ENCODE measurements at places on chromosomes 12 and 14.

GRCh38 chr12:12817616-12818015, 4.5 kb downstream of the DDX47 start:
- no peak for DNase-seq

- no peak for DNase-seq
Measured at GRCh38 chr14:103296987-103297386, 37.0 kb upstream of the EIF5 start.

DNA sequence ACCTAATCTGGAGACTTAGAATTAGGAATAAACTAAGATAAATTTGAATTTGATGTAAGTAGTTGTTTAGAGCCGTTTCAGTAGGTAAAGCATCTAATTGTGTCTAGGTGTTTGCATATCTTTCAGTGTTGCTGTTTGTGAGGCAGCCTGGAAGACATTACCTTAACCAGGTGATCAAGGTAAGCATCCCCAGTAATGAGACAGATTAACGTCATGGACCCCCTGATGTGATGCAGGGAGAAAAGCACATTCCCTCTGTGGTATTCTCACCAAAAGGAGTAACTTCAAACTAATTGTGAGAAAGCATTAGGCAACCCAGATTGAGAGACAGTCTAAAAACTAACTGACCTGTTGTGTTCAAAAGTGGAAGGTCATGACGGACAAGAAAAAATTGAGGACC, 251.6 kb downstream of the NUAK1 start:
- DNase-seq, result no peak

- DNase-seq, result peak; percentile 61
Measured at GRCh38 chr12:92539976-92540781, 162.6 kb upstream of the PLEKHG7 start.

- no peak for DNase-seq
Measured at GRCh38 chr14:104776961-104777807, 18.4 kb downstream of the AKT1 start.

DNA sequence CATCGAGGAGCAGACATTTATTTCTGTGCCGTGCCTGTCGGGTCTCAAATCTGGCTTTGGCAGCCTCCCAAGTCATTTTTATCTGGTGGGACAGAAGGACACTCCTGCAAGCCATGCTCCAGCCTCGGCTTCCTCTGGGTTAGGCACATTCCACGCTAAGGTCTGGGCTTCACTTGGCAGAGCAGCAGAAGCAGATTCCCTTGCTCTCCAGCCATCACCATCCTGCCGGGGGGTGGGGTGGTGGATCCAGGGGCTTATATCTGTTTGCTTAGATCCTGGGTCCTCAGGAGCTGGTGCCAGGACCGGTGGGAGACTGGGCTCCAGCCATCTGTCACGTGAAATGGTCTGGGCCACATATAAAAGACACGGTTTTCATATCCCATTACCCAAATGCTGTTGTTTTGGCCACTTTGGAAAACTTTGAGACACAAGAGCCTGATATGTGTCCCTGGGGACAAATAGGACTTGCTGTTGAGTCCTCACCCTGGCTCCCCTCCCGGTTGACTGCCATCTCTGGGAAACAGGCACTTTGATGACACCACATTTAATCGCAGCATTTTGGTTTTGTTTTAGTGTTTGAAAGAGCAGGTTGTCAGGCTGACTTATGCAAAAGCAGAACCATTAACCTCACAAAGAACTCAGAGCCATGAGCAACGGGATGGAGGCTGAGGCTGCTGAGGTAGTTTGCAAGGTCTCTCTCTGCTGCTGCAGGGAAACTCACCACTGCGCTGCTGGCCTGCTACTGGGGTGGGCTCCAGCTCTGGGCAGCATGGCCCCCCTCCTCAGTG, 69.6 kb upstream of the PRMT8 start:
- no peak for DNase-seq

DNA sequence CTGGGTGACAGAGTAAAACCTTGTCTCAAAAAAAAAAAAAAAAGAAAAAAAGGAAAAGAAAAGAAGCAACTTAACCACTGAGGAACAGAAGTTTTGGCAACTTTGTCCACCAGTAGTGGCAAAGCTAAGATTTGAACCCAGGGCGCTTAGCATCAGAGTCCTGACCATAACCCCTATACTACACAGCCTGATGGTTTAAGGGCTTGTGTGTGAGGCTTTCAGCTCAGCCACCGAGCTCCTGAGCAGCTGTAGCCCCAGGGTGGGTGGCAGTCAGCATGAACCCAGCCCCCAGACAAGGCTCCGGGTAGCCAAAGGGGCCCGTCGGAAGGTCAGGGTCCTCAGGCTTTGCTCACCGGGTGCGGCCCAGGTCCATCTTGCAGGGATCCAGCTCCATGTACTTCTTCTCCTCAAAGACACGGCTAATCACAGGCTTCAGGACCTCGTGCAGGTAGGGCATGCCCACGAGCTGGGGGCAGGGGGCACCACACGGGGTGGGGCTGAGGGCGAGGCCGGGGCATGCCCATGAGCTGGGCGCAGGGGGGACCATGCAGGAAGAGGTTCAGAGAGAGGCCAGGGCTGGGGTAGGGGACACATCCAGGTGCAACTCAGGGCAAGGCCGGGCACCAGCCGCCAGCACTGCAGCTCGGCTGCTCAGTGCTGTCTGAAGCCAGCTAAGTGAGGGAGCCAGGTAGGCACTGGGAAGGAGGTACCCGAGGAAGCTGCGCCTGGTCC, 20.9 kb downstream of the RASAL1 start:
- no peak for DNase-seq

GRCh38 chr12:2288001-2288400, 235.2 kb downstream of the CACNA1C start:
- no peak for DNase-seq

DNA sequence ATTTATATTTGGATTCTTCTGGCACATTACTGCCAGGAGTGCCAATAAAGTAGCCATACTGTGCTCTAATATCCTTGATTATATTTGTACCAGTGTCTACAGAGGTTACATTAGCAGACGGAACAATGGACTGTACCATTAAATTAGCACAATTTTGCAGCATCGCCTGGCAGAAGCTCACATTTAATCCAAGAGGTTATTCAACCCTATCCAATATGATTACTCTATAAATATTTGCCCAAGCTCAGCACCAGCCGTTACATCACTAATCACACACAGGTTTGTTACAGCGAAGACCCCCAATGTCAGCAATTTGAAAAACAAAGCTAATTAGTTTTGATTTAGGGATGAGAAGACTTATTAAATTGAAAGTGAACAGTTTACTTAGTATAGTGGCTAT, 16.9 kb upstream of the MGST1 start:
- no peak for DNase-seq

DNA sequence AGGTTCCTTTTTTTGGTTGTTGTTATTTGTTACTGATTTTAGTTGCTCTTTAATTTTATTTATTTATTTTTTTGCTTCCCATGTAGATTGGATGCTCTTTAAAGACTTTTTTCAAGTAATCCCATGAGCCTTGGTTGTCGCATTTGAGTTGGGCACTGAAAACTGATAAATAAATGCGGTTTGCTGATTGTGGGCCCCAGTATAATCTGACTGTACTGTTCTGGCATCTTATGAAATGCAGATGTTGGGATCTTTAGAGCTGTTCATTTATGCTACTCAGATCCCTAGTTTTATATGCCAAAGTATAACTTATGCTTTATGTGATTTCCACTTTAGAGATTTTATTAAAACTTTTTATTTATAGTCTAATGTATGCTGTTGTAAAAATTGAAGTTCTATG, 33.3 kb downstream of the WNK1 start:
- no peak for DNase-seq

GRCh38 chr12:131740626-131741025, 29.7 kb downstream of the SFSWAP start:
- no peak for DNase-seq

GRCh38 chr14:101969481-101969880, 5.1 kb downstream of the DYNC1H1 start:
- DNase-seq, result no peak

DNA sequence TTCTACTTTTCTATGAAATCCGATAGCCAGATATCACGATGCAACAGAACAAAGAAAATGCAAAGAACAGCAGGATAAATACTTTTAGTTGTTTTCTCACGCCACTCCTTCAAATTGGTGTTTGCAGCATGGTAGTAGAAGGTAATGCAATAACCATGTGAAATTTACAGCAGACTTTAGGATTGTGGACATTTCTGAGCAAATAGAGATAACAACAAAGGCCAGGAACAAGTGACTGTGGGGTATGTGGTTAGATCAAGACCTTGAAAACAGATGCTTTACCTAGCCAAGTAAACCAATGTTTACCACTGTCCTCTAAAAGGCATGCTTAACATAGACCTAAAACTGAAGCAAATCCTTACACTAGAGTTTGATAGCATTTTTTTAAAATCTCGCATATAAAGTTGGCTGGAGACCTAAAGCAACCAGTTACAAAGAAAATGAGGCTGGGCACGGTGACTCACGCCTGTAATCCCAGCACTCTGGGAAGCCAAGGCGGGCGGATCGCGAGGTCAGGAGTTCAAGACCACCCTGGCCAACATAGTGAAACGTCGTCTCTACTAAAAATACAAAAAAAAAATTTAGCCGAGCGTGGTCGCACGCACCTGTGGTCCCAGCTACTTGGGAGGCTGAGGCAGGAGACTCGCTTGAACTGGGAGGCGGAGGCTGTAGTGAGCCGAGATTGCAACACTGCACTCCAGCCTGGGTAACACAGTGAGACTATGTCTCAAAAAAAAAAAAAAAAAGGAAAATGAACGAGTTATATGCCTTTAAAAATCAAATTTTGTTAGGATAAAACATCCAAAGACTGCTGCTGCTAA, 123.2 kb upstream of the FOXN3 start:
- no peak for DNase-seq

DNA sequence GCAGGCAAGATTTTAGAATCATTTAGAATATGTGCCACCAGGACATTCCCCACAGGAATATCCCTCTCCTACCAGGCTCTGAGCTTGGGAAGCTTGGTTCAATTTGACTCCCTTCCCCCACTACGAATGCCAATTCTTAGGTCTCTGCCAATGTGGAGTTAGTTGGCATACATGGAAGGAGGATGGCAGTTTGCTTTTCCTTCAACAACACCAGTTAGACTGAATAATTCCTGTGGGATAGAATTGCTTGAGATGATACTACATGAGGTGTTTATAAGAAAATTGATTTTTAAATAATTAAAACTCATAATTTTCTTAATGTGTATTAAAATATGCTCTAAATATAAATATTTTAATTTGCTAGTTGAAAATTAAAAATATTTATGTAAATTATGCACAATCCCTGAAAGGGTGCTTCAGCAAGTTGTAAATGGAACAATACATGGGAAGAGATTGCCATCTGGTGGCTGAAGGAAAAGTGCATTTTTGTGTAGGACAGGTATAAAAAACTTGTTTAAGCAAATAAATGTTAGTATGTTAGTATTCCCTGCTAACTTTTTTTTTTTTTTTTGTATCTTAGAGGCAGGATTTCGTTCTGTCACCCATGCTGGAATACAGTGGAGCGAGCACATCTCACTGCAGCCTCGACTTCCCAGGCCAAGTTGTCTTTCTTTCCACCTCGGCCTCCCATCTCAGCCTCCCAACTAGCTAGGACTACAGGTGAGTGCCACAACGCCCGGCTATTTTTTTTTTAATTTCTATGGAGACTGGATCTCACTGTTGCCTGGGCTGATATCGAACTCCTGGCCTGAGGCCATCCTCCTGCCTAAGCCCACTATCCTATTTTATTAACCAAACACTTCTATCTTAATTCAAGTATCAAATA, 25.8 kb upstream of the STRAP start:
- peak; percentile 64 for DNase-seq

GRCh38 chr14:64680013-64680713, 24.1 kb upstream of the PLEKHG3 start:
- no peak for DNase-seq
